Kidney (tissue), 22 donors: ENCODE measurements at places on chromosomes 6 and 20. TPM values are rescaled to one million over a fixed set of nuclear protein-coding genes. Genes with fewer than 3 reads are reported as not detected.

GRCh38 chr6:162580619-162581018 lies 146.9 kb downstream of the PRKN start:
- no peak for DNase-seq

DNA sequence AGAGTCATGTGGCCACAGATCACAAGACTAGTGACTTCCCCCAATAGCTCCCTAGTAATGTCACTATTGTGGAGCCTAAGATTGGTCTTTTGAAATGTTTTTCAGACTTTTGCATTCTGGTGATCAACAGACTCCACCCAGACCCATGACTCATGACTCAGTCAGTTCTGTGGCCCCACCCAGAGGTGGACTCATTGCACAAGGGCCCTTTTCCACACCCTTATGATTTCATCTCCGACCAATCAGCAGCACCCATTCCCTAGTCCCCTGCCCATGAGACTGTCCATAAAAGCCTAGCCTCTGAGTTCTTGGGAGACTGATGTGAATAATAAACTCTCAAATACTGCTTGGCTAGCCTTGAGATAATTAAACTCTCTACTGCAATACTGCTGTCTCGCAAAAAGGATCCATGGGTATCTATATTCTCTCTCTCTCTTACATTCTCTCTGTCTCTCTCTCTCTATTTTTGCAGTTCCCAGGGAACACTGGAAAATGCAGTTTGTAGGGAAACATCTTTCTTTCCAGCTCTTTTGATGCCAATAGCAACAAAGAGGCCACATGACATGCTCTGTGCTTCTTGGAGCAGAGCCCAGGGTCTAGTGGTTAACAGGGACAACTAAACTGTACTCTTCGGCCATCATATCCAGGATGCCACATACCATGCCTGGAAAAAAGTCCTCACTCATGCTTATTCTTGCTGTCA lies 71.3 kb upstream of the IYD start:
- no peak for DNase-seq

Gene ULBP2
- polyA plus RNA-seq = 2.5 TPM

Gene CCN2
- polyA plus RNA-seq = 248 TPM

Gene MUC22
- polyA plus RNA-seq = not detected

DNA sequence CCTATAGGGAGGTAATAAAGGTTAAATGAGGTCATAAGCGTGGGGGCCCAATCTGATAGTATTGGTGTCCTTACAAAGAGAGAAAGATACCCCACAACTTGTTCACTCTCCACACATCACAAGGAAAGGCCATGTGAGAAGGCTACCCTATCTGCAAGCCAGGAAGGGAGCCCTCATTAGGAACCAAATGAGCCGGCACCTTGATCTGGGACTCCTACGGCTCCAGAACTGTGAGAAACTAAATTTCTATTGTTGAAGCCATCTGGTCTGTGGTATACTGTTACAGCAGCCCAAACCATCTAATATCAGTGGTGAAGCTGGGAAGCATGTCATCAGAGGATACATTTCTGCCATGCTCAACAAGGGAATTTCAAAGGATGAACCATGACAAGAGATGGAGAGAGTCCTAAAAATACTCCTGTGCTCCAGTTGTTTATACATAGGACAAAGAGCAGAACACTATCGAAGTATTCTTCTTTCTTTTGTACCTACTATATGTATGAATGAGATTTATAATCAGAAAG lies 10.4 kb downstream of the COX7A2 start:
- peak; percentile 52 for DNase-seq

- DNase-seq = no peak
Observed at GRCh38 chr6:122145246-122145645, 254.2 kb upstream of the HSF2 start.
